ENCODE measurements at places on chromosomes 7 and 10. TPM values are rescaled to one million over a fixed set of nuclear protein-coding genes. Genes with fewer than 3 reads are reported as not detected.

Gene GPR26
- not detected for total RNA-seq

DNA sequence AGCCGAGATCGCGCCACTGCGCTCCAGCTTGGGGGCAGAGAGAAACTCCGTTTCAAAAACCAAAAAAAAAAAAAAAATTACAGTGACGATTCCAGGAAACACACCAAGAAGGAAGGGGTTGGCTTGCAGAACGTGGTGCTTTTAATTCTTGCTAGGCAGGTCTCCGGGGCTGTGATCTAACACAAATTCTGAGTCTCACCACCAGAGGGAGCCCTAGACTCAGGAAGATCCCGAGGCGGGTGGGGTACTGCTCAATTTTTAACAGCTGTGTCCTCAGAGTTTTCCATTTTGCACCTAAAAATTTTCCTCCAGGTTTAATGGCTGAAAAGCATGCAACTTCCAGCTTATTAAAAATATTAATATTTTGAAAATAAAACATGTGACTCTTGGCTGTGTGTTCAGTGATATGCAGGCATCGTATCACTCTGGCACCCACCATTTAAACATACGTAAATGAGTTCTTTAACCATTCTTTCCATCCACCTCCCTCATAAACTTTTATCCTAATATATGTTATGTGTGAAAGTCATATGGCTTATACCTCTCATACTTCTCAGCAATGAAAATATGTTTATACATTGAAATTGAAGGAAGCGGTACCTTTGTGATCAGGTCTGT lies 26.5 kb upstream of the NUB1 start:
- no peaks in the 10 kb centered on the region for H3K27me3 ChIP-seq
- no peak overlapping the region for H3K4me3 ChIP-seq
- peak; percentile 86 for DNase-seq
- H3K4me1 ChIP-seq = no peaks in the 10 kb centered on the region
- no peak overlapping the region for H3K27ac ChIP-seq
- H3K36me3 ChIP-seq = no peaks in the 10 kb centered on the region

Gene TAS2R3
- total RNA-seq = 1.5 TPM

- no peaks in the 10 kb centered on the region for H3K27me3 ChIP-seq
- H3K4me3 ChIP-seq = no peak overlapping the region
- no peaks in the 10 kb centered on the region for H3K4me1 ChIP-seq
- H3K27ac ChIP-seq = no peak overlapping the region
- H3K36me3 ChIP-seq = no peaks in the 10 kb centered on the region
Observed at GRCh38 chr10:119947300-119947699, 54.8 kb downstream of the SEC23IP start.

DNA sequence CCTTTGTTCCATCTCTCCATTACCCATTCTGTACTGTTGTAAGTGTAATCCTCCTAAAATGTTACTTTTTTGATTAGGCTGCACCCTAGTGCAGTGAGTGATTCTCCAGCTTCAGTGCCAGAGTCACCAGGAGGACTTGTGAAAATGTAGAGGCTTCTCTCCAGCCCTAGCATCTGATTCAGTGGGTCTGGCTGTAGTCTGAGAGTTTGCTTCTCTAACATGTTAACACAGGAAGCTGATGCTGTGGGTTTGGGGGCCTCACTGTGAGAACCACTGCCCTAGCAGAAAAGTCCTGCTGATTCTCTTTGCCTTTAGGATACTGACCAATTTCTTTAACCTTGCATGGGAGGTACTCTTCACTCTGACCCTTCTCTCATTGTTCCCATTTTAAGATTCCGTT lies 24.4 kb downstream of the CSGALNACT2 start:
- no peaks in the 10 kb centered on the region for H3K27me3 ChIP-seq
- no peak overlapping the region for H3K4me3 ChIP-seq
- DNase-seq = no peak
- no peak overlapping the region for H3K27ac ChIP-seq
- H3K36me3 ChIP-seq = peaks cover 12% of the 10 kb centered on the region
- peaks cover 14% of the 10 kb centered on the region for H3K4me1 ChIP-seq

GRCh38 chr10:62414359-62414758 lies 40.2 kb downstream of the ZNF365 start:
- H3K27ac ChIP-seq = no peak overlapping the region
- no peak overlapping the region for H3K4me3 ChIP-seq
- no peaks in the 10 kb centered on the region for H3K36me3 ChIP-seq
- no peak for DNase-seq
- H3K4me1 ChIP-seq = no peaks in the 10 kb centered on the region

- no peak overlapping the region for H3K27ac ChIP-seq
- no peak overlapping the region for H3K4me3 ChIP-seq
- no peaks in the 10 kb centered on the region for H3K27me3 ChIP-seq
- DNase-seq = no peak
Observed at GRCh38 chr7:120344276-120344675, 71.3 kb downstream of the KCND2 start.

GRCh38 chr10:133326223-133326551 lies 10.5 kb downstream of the CALY start:
- DNase-seq = no peak
- peaks cover 25% of the 10 kb centered on the region for H3K27me3 ChIP-seq
- H3K4me1 ChIP-seq = peaks cover 25% of the 10 kb centered on the region
- H3K4me3 ChIP-seq = peak overlapping the region; percentile 21

Gene TRIM8
- total RNA-seq = 126 TPM

All from vagina (tissue), 2 donors.